Motor neuron (in vitro differentiated cells): ENCODE measurements at places on chromosomes 1 and 21. TPM values are rescaled to one million over a fixed set of nuclear protein-coding genes. Genes with fewer than 3 reads are reported as not detected.

DNA sequence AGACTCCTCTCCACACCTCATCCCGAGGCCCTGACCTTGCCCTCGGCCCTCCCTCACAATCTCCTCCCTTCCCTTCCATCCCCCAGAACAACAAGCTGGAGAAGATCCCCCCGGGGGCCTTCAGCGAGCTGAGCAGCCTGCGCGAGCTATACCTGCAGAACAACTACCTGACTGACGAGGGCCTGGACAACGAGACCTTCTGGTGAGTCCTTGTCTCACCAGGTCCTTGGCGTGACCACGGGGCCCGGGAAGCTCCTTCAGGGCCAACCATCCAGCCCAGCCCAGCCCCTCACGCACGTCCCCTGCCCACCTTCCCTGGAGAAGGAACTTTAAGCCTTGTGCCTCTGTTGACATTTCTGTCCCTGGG, 15.6 kb downstream of the PODN start:
- no peak for ATAC-seq

DNA sequence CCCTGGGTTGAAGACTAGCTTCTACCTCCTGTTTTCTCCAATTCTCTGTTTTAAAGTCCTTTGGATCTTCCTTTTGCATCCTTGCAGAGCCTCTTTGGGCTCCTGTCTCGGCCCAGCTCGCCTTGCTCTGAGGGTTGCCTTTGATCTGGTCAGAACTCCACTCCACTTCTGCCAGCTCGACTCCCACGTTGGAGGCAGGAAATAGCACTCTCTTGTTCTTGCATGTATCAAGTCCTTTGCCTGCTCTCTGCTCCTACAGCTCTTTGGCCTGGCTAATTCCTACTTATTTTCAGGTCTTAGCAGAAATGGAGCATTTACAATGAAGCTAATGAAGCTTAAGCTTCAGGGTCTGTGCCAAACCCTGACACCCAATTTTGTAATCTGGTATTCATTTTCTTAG, 21.1 kb upstream of the B3GALNT2 start:
- no peak for ATAC-seq

GRCh38 chr21:39686646-39687468, 58.1 kb upstream of the IGSF5 start:
- ATAC-seq = no peak

Gene OR2T1
- total RNA-seq = 0.17 and 0.23 TPM in 2 replicates

GRCh38 chr1:215523128-215523861, 43.8 kb upstream of the KCTD3 start:
- peak; percentile 47 for ATAC-seq

Gene LYPD8
- not detected in 2 replicates for total RNA-seq

Gene ALX3
- total RNA-seq = not detected in 2 replicates

Gene AQP10
- total RNA-seq = 1.1 TPM in 2 replicates

DNA sequence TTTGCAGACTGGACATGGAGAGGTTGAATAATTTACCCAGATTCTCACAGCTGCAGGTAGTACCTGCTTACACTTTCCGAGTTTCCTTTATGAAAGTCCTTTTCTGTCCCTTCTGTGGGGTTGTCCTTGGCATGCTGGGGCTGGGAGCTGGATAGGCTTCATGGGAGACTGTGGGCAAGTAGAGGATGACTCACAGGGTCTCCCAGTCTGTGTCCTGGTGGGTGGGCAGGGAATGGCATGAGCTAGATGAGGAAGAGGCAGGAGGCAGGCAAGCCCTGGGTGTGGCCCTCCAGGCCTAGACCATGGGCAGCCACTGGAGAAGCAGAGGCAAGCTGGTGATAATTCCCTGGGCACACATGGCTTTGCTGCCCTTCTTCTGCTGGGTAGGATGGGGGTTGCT, 80.6 kb downstream of the NAV1 start:
- no peak for ATAC-seq

Gene FCRLB
- total RNA-seq = 0.52 and 0.93 TPM in 2 replicates

GRCh38 chr1:109191377-109191776, 22.3 kb upstream of the SARS1 start:
- ATAC-seq = no peak

- ATAC-seq = no peak
Measured at GRCh38 chr1:246306415-246307037, 200.6 kb downstream of the SMYD3 start.

DNA sequence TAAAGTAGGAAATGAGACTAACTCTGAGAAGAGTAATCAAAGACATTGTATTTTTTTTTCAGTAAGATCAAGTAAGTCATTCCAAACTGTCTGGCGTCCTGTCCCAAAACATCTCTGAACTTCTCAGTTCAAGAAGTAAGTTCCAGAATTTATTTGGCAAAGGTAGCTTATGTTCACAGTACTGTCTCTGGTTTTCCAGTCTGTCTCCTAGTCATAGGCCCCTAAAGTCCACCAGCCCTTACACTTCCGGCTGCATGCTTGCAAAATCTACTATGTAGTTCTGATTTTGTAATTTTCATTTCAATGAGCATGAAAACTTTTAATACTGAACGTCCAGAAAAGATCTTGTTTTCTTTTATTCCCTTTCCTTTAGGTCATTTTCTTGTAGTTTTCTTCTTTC, 61.4 kb upstream of the S1PR1 start:
- ATAC-seq = no peak

- peak; percentile 79 for ATAC-seq
Measured at GRCh38 chr1:174999936-175000696, at the start of gene CACYBP. Gene CACYBP, plus strand, starts transcription at chr1:174999947. Its CDS starts 234 bp downstream, at chr1:175000181.

Gene LCK
- total RNA-seq = 1.4 and 2.0 TPM in 2 replicates

DNA sequence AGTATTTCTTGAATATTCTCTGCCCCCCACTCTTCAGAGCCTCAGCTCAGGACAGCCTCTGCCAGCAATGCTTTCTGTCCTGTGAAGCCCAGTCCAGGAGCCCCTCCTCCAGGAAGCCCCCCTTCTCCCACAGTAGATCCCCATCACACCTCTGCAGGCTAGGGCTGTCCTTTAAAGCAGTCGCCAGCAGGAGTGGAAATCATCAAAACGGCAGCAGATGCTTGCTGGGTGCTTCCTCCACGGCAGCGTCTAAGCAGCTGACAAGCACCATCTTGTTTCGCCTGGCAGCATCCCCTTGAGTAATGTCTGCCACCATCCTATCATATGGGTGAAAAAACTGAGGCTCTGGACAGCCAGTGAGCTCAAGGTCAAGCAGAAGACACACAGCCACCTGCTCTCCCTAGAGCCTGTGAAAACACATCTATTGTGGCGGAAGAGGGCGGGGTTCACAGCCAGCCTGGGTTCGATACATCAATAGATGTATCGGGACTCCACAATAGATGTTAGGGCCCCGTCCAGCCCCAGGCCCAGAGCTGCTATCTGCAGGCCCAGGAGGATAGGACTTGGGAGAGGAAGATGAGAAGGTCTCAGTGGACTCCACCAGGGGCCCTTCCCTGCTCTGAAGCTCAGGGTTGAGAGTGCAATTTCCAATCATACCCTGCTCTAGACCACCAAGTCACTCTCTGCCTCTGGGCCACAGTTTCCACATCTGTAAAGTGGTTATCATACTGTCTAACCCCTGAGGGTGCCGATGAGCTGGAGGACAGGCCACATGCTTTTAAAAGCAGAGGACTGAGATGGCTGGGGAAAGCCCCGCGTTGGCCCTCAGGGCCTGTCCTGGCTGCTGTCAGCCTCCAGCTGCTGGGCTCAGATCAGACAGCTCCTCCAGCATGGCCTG, 17.5 kb downstream of the RUNX3 start:
- peak; percentile 27 for ATAC-seq

Gene FRRS1
- 6.0 and 6.9 TPM in 2 replicates for total RNA-seq

Gene TRIM17
- 0.92 and 1.9 TPM in 2 replicates for total RNA-seq

DNA sequence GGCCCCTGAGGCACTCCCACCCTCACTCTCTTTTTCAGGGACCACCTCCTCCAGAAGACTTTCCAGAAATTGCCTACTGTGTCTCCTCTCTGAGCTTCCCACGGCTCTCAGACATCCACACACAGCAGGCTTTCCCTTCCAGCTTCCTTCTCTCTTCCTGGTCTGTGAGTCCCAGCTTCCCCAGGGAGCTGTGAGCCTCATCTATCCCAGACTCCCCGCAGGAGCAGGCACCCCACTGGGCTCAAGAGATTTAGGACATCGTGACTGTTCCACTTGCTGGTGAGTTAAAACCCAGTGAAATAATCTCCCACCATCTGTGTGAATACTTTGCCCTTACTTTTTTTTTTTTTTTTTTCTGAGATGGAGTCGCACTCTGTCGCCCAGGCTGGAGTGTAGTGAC, 22.0 kb upstream of the PRELP start:
- ATAC-seq = no peak

DNA sequence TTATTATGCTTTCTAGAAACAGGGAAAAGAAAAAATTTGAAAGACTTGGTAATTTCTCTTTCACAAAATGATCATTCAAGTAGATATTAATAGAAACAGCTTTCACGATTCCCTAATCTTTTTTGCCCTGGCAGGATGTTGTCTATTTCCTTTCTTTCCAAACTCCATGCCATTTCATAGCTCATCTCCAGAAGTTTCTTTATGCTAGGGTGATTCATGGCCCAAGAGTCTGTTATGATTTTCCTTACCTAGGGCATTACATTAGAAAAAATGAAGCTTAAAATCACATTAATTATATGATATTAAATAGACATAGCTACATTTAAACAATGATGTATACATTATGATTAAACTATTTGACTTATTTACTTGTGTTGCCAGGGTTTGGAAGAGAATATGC, 762.1 kb downstream of the LTN1 start:
- ATAC-seq = no peak

Gene CTTNBP2NL
- total RNA-seq = 12.5 and 13.9 TPM in 2 replicates

DNA sequence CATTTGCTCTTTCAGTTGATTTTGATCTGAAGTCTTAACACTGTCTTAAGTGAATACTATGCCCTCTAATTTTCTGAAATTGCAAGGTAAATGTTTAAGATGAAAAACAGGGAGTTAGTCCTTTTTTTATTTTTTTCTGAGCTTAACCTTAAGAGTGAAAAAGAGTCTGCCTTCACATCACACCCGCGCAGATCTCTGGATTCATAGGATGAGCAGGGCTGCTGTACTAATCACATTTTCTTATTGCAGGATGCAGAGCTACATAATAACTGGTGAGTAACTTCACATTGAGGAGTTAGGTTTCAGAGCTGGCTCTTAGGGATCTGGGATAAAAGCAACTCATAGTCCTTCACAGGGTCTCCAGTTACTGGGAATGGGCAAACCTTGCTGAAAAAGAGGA, 188.7 kb upstream of the ATP1B1 start:
- ATAC-seq = no peak

Gene FAM163A
- 3.2 and 3.6 TPM in 2 replicates for total RNA-seq

Gene SPRR1B
- not detected in 2 replicates for total RNA-seq

- ATAC-seq = peak; percentile 10
Measured at GRCh38 chr1:107963601-107964335, 1.2 kb downstream of the VAV3 start.

DNA sequence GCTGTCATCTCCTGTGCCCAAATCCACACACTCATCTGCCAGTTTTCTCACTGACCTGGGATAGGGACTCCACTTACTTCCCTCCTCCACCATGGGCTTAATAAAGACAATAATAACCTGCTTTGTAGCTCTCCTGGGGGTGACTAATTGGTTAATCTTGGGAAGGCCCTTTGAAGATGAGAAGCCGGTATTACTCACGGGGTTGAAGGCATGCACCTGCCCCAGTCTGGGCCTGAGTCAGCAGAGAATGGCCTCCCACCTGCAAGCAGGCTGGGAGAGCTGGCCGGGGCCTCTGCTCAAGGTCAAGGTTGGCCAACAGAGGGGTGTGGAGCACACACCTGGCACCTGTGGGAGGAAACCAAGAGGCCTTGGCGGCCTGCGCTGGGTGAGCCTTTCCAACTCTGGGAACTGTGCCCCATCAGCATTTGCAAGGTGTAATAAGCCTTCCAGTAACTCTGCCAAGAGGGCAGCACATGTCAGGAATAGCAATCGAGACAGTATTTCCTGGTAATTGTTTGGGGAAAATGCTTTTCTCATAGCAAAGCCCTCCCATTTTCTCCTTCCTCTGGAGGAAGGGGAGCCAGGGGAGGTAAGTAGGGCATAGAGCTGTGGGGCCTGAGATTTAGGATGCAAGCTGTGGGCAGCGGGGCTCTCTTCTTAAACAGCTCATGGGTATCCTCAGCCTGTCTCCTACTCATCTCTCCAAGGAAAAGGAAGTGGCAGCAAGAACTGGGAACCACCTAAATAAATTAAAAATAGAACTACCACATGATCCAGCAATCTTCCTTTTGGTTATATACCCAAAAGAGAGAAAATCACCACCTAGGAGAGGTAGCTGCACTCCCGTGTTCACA, 49.0 kb downstream of the TOMM20 start:
- no peak for ATAC-seq

- ATAC-seq = no peak
Measured at GRCh38 chr1:147822292-147822691, 61.9 kb upstream of the GJA5 start.

Gene JMJD4
- total RNA-seq = 16.8 and 17.0 TPM in 2 replicates

DNA sequence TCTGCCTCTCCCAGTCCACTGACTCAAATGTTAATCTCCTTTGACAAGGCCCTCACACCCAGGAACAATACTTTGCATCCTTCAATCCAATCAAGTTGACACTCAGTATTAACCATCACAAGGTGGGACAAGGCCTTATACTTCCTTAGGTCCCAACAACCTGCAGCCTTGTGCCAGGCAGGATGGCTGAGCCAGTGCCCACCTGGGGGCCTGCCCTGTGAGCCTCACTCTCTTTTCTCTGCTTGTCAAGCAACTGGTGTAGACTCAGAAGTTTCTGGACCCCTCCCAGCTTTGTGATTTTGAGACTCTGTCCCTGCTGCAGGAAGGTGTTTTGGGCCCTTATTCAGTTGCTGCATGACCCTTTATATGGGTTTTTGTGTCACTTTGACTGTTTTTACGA, 310.0 kb upstream of the C1orf174 start:
- no peak for ATAC-seq

Gene ASCL5
- 0.72 and 0.73 TPM in 2 replicates for total RNA-seq

DNA sequence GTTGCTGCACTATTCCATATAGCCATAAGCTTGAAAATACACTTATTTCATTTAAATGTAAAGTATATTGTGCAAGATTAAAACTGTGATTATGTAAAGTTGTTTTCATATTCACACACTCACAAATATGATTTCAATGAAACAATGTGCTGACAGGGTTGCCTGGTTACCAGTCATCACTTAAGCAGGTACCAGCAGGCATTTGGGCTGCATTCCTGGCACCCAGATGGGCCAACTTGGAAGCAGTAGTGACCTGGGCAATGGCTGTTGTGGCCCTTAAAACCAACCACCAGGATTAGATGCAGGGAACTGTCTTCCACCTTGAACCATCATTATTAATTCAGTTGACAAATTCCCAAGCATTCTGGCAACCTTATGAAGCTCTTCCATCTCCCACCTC, 45.0 kb upstream of the RASAL2 start:
- no peak for ATAC-seq
